Fibroblast of skin of left biceps (primary cell): ENCODE measurements at places on chromosomes 6 and 20.

- DNase-seq = no peak
These were observed 1.1 kb upstream of the BEND6 start for GRCh38 chr6:56953597-56954402.

DNA sequence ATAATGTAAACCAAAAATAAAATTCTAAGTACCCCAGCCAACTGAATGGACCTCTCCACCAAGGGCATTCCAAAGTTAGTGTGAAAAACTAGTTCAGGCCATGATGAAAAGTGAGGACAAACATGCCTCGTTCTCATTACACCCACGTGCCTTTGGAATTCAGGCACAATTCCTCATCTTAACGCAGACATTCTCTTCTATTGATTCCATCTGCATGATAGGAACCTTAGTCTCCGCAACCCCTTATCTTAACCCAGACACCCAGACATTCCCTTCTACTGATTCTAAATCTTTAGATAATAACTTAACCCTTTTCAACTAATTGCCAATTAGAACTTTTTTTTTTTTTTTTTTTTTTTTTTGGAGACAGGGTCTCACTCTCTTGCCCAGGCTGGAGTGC is 7.6 kb upstream of the SERPINB6 start:
- no peak for DNase-seq

DNA sequence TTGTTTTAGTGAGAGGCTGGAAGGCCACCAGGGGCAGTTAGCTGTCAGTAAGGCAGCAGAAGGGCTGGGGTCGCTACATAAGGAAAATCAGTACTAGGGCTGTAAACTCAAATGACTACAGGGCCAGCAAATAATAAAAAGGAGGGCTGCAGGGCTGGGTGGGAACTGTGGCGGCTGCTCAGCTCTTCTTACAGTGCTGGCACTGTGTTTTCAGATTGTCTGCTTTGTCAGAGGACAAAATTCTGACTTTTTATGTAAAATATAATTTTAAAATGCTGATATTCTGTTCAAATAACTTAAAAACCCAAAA is 23.2 kb downstream of the HLA-A start:
- DNase-seq = no peak

GRCh38 chr6:24522228-24523176 is 27.7 kb downstream of the ALDH5A1 start:
- no peak for DNase-seq

- DNase-seq = no peak
These were observed 47.5 kb downstream of the PHF3 start for GRCh38 chr6:63683071-63683603.

GRCh38 chr6:125102891-125103290 is 50.7 kb upstream of the TPD52L1 start:
- peak; percentile 92 for DNase-seq

DNA sequence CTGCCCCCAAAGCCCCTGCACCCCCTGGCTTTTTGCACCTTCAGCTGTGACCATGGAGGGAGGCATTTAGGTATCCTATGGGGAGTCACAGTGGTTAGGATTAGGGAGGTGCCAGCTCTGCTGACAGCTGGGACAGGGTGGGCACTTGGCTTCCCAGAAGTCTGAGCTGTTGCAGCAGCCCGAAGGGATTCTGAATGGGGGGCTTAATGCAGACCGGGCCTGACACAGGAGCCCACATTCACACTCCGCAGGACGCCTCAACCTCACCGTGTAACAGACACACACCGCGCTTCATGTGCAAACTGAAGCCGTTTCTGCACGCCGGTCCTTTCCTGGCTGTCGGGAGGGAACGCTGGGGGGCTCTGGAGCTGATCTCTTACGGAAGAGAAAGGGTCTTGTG is 1.9 kb downstream of the EBF4 start:
- no peak for DNase-seq

DNA sequence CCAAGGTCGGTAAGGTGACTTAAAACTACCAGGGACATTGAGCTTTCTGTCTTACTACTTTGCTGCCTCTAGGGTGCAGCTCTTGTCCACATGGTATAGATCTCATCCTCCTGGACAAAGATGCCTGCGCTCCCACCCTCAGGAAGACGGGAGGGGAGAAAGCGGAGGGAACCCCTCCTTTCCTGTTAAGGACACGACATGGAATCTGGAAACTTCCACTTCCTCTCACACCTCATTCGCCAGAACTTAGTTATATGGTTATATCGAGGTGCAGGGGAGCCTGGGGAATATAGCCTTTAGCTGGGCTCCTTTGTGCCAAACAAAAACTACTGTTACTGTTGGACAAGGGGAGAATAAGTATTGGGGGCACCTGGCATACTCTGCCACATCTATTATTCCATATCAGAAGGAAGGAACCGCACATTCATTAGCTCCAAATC is 224.3 kb upstream of the TSHZ2 start:
- DNase-seq = no peak

GRCh38 chr6:146341493-146342230 is 202.0 kb upstream of the RAB32 start:
- no peak for DNase-seq

GRCh38 chr6:10837622-10837994 is 731 bp downstream of the MAK start:
- DNase-seq = no peak

GRCh38 chr6:43970913-43971775 is 156.1 kb downstream of the MRPL14 start:
- no peak for DNase-seq

DNA sequence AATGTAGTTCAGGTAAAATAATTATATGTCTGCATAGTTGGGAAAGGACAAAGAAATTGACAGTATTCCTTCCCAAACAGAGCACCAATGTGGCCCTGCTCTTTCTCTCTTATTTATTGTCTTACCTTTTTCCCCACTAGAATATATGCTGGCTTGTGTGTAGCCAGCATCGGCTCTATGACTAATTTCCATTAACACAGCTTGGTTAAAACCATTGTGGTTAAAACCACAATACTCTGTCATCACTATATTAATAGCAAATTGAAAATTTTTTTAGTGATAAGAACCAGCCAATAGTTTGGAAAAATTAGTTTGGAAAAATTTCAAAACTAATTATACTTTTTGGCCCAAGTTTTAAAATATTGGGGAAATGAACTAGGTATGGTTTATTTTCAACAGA is 535.1 kb downstream of the UTRN start:
- DNase-seq = peak; percentile 6

DNA sequence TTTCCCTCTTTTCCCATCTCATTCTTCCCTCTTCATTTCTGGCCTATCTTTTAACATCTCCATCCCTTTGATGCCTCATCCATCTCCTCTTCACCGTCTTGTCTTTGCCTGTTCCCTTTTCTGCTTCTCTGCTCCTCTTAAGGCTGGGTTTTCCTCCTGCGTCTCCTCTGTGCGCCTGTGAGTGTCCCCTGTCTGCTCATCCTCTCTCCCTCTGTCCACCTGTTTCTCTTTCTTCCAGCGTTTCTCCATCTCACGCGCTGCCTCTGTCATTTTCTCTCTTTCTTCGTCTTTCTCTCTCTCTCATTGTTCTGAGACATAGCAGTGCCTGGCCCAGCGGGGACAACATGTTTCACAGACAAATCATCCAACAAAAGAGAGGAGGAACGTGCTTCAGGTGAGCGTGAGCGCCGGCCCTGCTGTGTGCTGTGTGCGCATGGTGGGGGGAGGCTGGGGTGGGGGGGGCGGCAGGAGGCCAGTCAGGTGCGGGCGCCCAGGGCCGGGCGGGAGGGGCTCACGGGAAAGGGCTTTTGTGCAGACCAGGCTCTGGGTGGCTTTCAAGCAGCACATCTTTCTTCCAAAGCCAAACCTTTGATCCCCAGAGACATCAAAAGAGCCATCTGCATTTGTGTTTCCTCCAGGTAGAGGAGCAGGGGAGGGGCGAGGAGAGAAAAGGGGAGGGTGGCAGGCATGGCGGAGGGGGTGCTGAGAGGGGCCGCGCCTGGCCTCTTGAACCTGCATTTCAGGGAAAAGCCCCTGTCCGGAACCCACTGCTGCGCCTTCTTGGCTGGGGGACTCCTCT is 121.3 kb downstream of the VEGFA start:
- no peak for DNase-seq

- no peak for DNase-seq
These were observed 49.7 kb downstream of the PAK5 start for GRCh38 chr20:9789131-9789530.

- no peak for DNase-seq
These were observed 89.1 kb upstream of the FOXA2 start for GRCh38 chr20:22673467-22673866.

- no peak for DNase-seq
These were observed 149.9 kb upstream of the AFDN start for GRCh38 chr6:167676666-167677421.

- DNase-seq = no peak
These were observed 24.4 kb downstream of the SLC12A5 start for GRCh38 chr20:46053416-46053815.

DNA sequence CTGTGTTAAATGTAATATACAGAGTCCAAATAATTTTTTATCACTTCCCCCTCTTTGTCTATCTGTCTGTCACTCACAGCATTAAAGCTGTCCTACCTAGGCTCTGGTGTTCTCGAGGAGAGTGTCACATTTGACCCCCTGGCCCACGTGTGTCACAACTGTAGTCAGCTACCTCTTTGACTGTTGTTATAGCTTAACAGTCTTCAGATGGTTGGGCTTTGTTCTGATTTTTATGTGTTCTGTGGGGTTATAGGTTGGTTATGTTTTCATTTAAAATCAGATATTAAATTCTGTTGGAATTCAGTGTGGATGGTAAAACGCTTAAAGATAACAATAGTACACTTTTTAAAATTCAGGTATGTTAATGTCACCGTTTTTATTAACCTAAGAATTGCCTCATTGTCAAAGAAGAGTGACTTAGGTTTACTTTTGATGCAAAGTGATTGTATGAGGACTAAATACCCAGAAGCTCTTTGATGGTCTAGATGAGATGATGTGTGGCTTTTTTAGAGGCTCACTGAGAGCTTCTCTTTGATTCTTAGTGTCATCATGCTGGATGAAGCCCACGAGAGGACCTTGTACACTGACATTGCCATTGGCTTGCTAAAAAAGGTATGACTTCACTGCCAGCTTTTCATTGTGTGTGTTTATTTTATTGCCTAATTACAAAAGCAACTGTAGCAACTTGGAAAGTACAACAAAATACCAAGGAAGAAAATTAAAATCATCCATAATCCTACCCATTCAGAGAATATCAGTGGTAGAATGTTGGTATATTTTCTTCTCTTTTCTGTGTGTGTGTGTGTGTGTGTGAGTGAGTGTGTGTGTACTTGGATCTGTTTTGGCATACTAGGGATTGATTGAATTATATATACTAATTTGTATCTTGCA is 29.9 kb downstream of the DHX35 start:
- DNase-seq = no peak

- DNase-seq = no peak
These were observed 43.3 kb upstream of the CHRNA4 start for GRCh38 chr20:63404129-63405085.

GRCh38 chr6:90159452-90159851 is 137.2 kb downstream of the BACH2 start:
- DNase-seq = no peak

DNA sequence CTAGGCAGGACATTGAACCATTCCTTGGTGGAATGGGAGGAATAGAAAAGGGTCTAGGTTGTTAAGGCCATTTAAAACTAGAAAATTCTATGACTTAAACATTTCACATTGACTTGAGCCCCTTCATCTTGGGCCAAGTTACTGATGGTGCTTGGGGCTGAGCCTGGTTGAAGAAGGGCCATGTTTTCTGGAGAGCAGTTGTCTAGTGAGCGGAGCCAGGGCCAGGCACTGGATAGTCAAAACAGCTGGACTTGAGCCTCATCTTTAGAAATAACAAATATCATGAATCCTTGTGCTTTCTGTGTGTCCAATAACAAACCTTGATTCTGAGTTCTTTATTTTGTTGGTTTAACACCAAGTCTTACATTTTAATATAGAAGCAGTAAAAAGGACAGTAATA is 134.6 kb upstream of the TCF21 start:
- DNase-seq = no peak

- DNase-seq = peak; percentile 9
These were observed 40.1 kb downstream of the SLC24A3 start for GRCh38 chr20:19252451-19253120.

DNA sequence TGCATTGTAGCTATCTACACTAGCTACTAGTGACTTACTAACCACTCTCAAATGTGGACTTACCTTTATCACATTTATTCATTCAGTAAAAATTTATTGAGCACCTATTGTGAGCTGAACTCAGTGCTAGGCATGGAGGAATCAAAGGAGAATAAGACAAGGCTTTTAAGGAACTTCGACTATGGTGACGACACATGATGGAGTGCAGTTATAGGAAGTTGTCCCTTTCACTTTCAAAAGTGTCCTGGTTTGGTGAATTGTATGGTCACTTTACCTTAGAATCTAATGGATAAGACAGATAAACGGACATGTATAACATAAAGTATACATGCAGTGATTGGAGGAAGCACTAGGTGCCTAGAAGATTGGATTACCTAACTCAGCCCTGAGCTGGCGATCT is 4.3 kb downstream of the AKAP7 start:
- no peak for DNase-seq
